Nephron progenitor cell (in vitro differentiated cells): ENCODE measurements at places on chromosomes 2 and 18.

DNA sequence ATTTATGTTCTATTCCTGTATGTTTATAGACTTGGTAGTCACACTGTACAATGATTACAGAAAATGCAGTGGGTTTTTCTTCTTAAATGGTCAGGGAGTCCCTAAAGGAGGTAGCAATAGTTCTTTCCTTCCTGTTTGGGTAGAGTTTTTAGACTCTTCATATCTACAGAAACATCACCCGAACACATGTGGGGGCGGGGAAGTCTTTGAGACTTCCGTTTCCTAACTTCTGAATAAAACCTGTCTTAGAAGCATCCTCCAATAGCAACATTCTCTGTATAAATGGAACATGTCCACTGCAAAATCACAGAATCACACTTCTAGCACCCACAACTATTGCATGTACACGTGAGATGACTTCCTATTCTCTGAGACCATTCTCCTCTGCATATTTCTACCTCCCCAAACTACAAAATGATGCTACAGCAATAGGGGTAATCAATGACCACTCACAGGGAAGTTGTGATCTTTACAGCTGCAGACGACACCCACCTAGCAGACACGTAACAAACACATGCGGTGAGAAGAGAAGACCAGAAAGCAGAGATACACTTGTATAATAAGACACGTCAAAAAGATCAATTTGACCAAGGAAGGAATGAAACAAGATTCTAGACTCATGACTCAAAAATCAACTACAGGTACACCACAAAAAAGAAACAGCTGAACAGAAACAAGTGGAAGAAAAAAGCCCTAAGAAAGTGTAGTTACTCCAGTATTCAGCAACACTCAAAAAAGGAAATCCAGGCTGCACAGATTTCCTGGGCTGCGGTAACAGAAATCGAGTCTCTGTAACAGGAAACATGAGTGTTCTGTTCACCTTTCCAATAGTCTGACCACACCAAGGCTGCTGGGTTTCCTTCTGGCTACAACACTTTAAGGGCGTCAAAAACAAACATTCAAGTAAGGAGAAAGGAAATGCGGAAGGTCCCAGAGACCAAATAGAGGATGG is 120.4 kb downstream of the ZNF516 start:
- no peak for DNase-seq

GRCh38 chr2:12014088-12014960 is 267.9 kb downstream of the LPIN1 start:
- DNase-seq, result no peak

GRCh38 chr2:95730813-95731212 is 139.0 kb downstream of the TRIM43 start:
- DNase-seq, result no peak

DNA sequence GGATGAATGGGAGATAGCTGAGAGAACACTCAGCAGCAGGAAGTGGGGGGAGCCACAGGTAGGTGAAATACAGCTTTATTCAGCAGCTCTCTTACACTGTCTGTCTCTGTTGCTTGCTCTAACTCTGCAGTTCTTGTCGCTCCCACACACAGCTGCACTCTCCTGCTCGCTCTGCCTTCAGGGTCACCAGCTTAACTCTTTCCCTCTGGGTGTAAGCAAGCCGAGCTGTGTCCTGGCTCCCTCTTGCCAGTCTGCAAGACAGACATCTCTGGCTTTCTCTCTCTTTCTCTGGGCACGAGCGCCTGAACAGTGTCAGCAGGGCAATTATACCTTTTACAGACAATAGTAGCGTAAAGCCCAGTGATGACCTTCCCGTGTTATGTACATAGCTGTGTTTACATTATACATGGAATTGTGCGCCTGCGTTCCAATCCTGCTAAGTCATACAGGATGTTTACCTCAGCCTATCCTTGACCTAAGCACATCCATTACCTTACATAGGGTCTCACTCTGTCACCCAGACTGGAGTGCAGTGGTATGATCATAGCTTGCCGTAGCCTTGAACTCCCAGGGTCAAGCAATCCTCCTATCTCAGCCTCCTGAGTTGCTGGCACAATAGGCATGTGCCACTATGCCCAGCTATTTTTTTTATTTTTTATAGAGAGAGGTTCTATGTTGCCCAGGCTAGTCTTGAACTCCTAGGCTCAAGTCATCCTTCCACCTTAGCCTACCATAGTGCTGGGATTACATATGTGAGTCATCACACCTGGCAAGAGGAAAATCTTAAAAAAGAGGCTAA is 57.8 kb upstream of the CHN1 start:
- no peak for DNase-seq

DNA sequence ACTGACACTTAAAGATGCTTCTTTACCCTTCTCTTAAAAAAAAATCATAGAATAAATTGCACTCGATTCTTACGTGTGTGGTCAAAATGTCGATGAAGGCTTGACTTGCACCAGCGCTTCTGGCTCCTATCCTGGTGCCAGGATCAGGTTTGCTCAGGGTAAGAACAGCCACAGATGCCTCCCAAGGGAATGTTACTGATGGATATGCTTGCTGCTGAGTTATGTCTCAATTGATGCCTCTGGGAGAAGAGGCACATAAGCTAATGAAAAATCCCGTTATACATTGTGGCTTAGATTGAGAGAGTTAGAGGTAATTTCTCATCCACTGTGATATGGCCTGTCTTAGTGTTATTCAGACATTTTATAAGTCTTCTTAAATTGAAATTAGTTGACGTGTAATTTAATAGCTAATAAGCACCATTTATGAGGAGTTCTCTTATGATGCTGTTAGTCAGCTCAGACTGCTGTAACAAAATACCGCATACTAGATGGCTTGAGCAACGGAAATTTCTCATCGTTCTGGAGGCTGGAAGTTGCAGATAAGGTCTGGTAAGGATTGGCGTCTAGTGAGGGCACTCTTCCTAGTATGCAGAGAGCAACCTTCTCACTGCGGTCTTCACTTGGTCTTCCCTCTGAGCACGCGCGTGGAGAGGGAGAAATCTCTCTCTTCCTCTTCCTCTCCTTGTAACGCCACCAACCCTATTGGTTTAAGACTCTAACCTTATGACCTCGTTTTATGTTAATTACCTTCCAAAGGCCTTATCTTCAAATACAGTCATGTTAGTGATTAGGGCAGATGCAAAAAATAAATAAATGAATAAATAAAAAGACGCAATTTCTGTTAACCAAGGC is 116.6 kb upstream of the NOSTRIN start:
- no peak for DNase-seq
